Stimulated activated CD4-positive, alpha-beta T cell treated with anti-CD3 and anti-CD28 coated beads, Interleukin-2, amount 100 ng/mL, for 48 hours (primary cell): ENCODE measurements at places on chromosomes 5 and 9.
A peak's percentile ranks its signal among the peaks of the same experiment; 100 is the strongest.

- DNase-seq, result no peak
Observed at GRCh38 chr9:130741024-130741305, 47.4 kb downstream of the EXOSC2 start.

GRCh38 chr9:123825342-123826060, 104.4 kb downstream of the DENND1A start:
- DNase-seq, result no peak

DNA sequence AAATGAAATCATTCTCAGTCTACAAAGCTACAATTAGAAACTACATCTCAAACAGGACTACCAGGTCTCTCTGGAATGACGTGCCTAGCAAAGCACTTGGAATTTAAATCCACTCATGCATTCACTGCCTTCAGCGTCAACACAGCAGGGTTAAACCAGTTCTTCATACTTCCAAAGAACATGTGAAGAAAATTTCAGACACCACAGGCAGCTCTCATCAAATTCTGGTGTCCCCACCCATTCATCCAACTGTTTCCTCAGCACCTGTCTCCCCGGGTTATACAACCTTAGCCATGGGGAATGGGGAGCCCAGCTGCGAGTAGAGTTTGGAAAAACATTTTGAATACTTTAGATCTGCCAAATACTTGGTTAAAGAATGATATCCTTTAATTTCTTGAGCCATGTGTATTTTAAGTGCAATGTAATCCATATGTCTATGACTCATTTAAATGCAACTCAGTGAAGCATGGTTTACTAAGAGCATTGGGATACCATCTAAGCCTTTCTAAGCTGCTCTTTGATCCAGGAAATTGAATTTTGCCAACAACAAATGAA, 17.5 kb downstream of the ADAM19 start:
- no peak for DNase-seq

DNA sequence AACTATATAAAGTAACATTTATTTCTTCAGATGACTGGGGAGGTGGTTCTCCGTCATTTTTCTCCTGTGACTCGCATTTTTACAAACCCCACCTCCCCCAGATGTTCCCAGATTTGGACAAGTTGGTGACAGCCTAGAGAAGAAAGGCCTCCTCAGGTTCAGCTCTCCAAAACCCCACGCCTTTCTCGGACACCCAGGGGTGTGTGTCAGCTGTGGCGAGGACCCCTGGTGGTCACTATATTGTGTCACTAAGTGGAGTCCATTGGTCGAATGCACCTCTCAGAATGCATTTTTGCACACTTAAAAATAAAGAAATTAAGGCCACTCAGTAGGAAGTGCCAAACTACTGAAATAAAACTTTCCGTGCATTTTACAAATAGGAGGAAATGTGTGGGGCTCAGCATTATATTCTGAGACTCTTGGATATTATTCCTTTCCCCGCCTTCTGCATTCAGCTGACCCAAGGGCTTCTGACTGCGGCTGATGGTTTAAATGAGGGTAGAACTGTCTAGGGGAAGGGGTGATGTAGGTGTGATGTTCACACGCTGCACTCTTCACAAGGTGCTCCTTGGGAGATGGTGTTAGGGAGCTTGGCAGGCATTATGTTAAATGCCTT, 47.6 kb downstream of the ACO1 start:
- DNase-seq, result peak; percentile 13

GRCh38 chr5:76283670-76284069, 119.4 kb upstream of the IQGAP2 start:
- no peak for DNase-seq

DNA sequence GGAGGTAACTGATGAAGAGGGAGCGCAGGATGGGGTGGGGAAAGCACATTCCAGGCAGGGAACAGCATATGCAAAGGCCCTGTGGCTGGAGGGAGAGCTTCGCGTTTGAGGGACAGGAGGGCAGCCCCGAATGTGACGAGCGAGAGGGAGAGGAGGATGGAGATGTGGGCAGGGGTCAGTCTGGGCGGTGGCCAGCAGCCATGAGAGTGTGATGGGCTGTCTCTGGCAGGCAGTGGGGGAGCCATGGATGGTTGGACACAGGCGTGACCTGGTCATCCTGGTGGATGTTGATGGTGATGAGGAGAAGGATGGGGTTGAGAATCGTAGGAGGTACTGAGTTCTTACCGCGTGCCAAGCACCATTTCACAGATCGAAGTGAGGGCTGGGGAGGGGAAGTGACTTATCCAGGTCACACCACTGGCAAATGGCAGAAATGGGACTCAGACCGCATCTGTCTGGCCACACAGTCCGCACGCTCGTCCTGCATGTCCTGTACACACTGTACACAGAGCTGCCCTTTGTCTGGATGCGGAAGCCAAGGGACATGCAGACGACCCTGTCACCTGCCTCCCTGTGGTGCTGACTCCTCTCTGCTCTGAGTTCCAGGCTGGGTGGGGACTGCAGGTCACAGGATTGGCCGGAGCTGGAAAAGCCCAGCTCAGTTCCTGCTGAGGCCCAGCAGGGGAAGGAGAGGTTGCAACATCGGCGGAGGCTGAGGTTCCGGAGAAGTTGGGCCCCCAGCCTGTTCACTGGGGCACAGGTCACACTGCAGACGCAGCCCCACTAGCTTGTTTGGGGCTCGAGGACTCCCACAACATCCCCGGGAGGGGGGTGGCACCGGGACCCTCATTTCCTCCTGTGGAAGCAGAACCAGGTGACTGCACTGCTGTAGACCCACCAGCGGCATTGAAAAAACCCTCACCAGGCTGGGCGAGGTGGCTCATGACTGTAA, 165.6 kb upstream of the IER5L start:
- no peak for DNase-seq

- no peak for DNase-seq
Observed at GRCh38 chr9:2662496-2662895, 40.9 kb downstream of the VLDLR start.

DNA sequence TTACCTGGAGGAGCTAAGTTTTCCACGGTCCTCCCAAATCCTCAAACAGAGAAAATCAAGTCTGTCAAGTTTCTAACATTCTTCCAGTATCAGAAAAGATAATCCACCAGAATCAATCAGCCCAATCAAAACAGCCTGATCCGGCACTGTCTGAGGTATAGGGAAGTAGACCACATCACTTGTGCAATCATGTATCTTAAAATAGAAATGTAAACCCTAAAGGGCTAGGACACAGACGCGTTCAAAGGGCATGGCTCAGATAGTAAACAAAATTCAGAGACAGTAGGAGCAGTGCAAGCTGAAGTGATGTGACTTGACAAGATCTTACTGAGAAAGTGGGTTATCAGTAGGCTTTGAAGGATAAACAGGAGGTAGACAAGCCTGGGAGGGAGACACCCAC, 252.4 kb upstream of the DAPK1 start:
- no peak for DNase-seq

- no peak for DNase-seq
Observed at GRCh38 chr9:4339836-4340560, 40.1 kb upstream of the GLIS3 start.

DNA sequence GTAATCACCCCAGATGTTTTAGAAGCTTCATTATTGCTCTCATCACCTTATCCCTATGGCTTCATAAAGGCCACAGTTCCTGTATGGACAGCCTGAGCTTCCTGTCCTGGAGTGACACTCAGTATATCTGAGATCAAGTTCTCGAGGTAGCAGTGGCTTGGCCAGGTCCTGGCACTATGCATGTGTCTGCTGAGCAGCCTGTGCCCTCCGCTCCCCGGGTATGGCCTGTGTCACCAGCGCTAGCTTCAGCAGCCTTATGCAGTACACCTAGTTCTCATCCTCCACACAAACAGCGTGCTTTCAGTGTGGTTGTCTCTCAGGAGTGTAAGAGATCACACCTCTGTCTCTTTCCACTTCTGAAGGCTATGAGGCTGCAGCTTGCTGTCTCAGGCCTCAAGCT, 514.7 kb downstream of the DIRAS2 start:
- no peak for DNase-seq

GRCh38 chr9:114153761-114154599, 1.4 kb upstream of the COL27A1 start:
- DNase-seq, result no peak

DNA sequence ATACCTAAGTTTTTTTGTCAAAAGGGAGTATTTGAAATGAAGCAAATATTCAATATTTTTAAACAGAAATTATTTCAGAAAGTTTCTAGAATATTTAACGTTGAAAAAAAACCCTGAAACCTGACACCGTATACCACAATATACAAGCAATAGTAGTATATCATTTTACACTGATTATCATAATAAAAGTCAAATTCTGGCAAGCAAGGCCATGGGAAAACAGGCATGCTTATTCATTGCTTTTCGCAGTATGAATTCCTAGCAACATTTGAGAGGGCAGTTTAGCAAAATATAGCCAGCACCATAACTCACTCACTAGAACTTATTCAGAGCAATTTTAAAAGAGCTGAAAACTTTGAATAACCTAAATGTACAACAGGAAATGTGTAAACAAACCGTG, 46.1 kb downstream of the ERAP1 start:
- no peak for DNase-seq

DNA sequence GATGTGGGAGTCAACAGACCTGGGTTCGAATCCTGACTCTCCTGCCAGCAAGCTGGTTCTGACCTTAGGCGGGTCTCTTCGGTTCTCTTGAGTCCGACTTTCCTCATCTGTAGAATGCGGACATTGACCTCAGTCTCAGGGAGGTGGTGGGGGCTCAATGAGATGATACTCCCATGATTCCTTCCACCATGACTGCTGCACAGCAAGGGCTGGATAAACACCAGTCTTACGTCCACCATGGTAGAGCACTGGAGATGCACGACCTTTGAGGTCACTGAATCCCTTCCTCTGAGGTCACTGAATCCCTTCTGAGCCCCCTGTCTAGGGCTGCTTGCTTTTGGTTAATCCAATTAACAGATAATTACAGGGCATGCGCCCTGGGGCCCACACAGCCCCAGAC, 12.5 kb upstream of the SMIM23 start:
- DNase-seq, result no peak

GRCh38 chr9:137470785-137471184, 11.7 kb upstream of the NSMF start:
- DNase-seq, result no peak

- DNase-seq, result no peak
Observed at GRCh38 chr5:171157775-171158174, 151.3 kb upstream of the TLX3 start.

GRCh38 chr5:223791-224190, 5.7 kb downstream of the SDHA start:
- DNase-seq, result no peak

GRCh38 chr5:132662004-132662401, 4.0 kb downstream of the IL13 start:
- no peak for DNase-seq

DNA sequence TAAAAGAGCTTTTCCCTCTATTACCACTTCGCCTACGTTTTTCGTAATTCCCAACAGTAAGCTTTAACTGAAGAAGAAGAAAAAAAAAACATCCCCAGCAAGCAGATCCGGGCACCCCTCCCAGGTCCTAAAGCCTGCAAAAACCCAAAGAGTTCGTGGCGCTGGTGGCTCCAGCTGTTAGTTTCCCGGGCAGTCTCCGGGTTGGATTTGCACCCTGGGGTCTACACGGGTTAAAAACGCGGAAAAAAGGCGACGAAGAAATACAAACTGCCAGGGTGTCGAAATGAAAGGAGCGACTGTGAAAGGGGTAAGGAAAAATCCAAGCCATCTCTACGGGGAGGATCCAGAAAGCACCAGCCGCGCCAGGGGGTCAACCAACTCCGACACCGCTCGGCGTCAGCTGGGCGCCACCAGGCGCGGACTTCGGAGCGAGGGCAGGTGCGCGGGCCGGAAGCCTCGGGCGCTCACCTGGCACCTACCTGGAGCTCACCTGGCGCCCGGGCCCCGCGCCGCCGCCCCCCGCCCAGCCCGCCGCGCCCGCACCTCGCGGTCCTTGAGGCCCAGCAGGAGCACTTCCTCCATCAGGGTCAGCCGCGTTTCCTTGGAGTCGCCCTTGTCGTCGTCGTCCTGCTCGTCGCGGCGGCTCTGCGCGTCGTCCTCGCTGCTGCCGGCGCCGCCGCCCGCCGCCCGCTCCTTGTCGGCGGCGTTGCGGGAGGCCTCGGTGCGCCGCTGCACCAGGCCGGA, 680 bp downstream of the GOLPH3 start:
- peak; percentile 24 for DNase-seq

- no peak for DNase-seq
Observed at GRCh38 chr9:96501633-96502538, 51.9 kb downstream of the HABP4 start.

GRCh38 chr5:147180751-147181150, 54.1 kb upstream of the STK32A start:
- DNase-seq, result no peak

DNA sequence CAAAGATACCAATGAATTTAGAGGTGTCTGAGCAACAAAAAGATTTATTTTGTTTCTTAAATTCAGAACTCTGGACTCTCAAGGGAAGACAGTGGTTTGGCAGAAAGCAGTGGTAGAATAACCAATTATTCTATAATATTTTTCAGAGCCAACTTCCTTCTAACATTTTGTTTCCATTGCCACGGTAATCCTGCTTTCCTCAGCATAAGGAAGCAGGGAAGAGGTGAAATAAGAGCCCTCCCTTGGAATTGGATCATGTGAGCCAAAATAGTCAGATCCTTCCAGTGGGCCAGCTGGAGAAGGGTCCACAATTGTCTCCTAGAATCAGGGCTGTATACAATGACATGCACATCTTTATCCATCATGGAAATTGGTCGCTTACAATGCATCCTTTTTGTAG, 130.0 kb upstream of the MAP1B start:
- no peak for DNase-seq

GRCh38 chr9:21923694-21924093, 70.5 kb downstream of the CDKN2A start:
- DNase-seq, result no peak

- DNase-seq, result no peak
Observed at GRCh38 chr9:33170464-33171415, 3.6 kb upstream of the B4GALT1 start.

DNA sequence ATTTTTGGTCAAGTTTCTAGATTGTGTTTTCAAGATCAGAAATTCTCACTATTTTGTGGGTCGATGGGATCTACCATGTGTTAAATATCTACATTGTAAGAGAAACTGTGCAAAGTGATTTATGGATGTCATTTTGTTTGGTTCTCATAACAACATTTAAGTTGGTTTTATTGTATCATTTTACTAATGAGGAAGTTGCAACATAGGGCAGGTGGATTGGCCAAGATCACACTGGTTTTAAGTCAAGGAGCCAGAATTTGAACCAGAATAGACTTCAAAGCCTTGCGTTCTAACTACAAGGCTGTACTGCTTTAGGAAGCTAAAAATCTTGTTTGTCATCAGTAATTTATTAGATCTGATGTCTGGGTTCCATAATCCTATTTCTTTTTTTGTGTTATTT, 23.4 kb downstream of the SH3TC2 start:
- no peak for DNase-seq
